ENCODE measurements at places on chromosomes 6 and 20.
A peak's percentile ranks its signal among the peaks of the same experiment; 100 is the strongest.

DNA sequence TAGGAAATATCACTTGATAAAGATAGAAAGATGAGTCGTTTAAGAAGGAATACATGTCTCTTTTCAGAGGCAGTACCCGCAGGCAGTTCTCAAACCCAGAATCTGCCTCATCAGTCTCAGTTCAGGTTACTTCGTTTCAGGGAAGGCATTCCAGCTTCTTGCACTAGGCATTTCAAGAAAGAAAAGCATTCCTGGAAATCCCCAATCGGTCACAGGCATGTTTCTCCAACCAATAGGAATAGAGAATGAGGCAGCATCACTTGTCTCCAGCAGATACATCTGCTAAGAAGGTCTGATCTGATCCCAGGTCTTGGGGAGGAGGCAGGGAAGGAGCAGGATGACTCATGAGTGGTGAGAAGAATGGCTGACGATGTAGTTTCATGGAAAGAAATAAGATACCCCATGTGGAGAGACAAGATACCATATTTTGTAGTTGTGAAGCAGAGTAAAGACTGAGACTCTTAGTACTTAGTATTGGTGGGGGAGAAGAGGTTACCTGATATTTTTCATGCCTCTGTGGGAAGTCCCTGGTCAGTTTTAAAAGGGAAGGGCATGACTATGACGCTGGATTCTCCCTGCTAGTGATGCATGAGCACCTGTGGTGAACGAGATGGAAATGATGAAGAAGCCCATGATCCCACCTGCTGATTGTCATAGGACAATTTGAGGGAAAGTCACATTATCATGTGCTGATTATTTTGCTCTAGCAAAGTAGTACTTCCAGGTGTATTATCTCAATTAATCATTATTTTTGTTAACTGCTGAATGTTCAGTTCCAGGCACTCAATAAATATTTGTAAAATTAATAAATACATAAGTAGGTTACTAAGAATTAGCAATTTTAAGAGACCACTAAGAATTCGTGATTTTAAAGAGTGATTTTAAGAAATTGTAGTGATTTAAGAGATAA, 20.3 kb upstream of the HLA-DRB1 start:
- DNase-seq: peak; percentile 61

GRCh38 chr20:57407541-57407956, 16.4 kb downstream of the RBM38 start:
- DNase-seq: no peak

- DNase-seq: no peak
Measured at GRCh38 chr6:46653439-46654195, 842 bp downstream of the SLC25A27 start.

DNA sequence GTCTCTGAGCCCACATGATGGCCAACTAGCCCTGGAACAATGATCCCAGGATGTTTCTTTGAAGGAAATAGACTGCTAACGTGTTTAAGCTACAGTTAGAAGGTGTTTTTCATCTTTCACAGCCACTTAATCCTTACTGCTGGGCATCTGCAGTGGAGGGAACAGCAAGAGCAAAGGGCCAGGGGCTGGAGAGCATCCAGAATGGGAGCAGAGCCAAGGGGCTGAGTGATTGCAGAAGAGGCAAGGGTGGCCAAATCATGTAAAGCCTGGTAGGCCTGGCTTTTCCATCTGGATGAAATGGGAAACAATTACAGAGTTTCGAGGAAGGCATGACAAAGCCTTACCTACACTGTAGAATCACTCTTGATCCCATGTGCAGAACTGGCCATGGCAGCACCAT, 18.7 kb upstream of the LAMP5 start:
- DNase-seq: no peak

- no peak for DNase-seq
Measured at GRCh38 chr6:150573041-150573681, 26.5 kb upstream of the PLEKHG1 start.

GRCh38 chr6:161367472-161367871, 93.6 kb upstream of the AGPAT4 start:
- DNase-seq: peak; percentile 44

Data from left colon (tissue), 2 donors.